ENCODE measurements at places on chromosomes 6 and 20.

DNA sequence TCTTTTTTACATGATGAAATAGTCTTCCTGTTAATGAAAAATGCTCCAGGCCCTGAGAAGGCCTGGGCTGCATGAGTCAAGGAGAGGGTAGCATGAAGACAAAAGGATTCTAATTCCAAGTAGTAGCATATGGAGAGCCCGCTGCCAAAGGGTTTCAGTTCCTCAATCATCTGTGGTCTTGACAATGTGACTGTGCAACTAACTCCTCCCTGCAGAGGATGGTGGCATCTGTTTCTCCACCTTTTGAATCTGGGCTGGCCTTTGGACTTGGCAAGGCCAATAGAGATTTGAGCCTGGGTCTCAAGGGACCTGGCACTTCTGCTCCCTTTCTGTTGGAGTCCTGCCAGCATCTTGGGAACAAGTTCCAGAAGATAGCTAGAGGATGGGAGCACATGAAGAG is 35.1 kb upstream of the ANKEF1 start:
- DNase-seq, result peak; percentile 9

- peak; percentile 33 for DNase-seq
Observed at GRCh38 chr6:11631008-11631407, 93.5 kb downstream of the TMEM170B start.

DNA sequence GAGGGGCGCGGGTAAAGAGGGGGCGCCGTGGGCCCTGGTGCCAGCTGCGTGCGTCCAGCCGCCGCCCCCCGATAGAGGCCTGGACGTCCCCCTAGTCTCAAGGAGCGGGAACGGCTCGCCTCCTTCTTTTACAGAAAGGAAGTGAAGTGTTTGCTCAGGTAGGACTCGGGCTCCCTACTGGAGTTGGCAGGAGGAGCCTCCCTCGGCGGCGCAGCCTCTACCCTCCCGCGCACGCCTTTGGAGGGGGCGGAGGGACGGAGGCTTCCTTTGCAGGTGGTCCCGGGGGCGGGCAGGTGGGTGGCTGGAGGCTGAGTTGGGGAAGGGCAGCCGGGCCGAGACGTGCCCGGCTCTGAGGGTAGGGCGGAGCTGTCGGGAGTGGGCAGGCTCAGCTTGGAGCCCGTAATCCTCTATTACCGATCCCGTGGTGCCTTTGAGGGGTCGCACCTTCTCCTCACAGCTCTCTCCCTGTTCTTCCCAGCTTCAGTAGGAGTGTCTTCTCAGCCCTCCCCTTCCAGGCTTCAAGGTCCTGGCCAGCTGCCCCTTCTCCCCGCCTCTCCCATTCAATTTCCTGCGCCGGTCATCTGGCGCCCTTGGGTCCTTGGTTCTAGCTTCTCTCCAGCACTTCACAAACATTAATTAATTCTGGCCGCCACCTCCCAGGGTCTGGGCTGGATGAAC is 728 bp downstream of the ITPR3 start:
- peak; percentile 76 for DNase-seq

- DNase-seq, result no peak
Observed at GRCh38 chr6:80173411-80173810, 66.9 kb downstream of the BCKDHB start.

DNA sequence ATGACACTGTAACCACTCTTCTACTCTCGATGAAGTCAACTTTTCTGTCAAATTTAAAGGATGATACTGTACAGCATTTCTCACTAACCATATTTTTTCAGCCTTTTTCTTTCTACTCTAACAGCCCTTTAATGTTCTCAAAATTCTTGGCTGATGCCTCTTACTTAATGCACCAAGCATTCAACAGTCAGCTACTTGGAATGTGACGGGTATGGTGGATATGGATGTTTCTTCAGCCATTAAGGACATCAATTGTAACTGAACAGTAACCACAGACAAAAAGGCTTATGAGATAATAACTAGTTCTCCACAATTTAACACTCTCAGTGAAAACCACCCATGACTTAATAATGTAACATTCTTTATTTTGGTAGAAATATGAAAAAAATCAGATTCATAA is 467.2 kb upstream of the ZNF337 start:
- DNase-seq, result no peak

- no peak for DNase-seq
Observed at GRCh38 chr6:98124171-98124570, 710.2 kb upstream of the POU3F2 start.

GRCh38 chr20:25020345-25020744 is 27.8 kb upstream of the APMAP start:
- no peak for DNase-seq

DNA sequence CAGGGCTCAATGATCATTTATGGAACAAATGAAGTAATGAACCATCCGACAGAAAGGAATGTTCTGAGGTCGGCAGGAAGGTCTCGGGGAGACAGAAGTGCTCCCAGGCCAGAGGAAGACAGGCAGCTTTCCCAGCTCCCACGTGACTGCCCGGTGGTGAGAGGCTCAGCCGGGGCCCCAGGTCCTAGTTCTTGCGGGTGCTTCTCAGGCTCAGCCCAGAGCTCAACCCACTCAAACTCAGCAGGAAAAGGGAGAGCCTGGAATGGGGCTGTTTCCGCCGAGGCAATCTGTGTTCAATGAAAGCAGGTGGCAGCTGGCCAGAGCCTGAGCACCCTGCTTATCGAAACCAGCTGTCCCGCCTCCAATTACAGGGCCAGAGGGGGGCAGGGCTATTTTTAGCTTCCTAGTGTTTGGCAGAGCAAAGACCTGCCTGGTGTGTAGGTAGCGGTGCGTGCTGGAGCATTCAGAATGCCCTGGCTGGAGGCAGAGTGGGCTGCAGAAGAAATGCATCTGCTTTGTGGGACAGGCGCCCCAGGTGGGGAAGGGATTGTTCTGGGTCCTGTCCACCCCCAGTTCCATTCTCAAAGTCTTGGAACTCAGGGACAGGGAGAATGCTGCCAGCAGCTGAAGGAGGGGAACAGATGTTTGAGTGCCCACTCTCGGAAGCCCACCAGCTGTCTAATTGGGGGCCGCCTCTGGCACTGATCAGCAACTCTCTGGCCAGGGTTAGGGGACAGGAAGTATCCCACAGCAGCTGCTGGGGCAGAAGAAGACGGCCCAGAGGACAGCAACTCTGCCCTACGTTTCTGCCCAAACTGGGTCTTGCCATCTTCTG is 145.1 kb downstream of the PREX1 start:
- DNase-seq, result peak; percentile 99

DNA sequence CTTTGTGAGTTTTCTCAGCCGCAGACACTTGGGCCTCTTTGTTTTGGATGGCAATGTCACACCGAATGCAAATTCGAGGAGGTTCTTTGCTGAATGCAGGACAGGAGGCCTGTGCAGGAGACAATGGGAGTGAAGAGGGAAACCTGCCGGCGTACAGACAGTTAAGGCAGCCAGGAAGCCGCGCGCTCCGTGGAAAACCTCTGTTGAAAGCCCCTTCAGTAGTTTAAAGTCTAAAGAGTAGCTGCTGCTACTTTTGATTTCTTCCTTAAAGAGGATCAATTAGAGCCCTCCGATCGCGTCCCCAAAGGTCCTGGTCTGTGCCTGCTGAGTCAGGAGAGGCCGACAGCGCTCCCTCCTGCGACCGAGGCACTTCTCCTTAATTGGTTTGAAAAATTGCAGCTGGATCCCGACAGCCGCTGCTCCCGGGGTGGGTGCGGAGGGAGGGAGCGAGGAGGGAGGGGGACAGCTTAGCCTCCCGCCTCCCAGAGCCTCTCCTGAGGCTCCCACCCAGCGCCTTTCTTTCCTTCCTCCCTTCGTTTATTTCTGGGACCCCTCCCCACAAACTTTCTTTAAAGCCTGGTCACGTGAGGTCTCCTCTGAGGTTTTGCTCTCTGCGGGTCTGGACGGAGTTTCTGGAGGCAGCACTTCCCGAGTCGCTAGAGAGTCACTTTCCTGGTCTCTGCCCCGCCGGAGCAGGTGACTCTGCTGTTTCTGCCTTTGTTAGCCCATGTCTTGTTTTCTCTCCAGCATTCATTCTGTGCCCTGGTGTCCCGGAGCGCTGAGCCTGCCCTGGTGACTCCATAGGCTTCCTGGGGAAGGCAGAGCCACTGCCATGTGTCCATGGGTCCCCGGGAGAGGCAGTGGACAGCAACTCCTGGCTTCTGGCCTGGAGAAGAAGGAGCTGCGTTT is 22.3 kb upstream of the RPP40 start:
- peak; percentile 79 for DNase-seq

DNA sequence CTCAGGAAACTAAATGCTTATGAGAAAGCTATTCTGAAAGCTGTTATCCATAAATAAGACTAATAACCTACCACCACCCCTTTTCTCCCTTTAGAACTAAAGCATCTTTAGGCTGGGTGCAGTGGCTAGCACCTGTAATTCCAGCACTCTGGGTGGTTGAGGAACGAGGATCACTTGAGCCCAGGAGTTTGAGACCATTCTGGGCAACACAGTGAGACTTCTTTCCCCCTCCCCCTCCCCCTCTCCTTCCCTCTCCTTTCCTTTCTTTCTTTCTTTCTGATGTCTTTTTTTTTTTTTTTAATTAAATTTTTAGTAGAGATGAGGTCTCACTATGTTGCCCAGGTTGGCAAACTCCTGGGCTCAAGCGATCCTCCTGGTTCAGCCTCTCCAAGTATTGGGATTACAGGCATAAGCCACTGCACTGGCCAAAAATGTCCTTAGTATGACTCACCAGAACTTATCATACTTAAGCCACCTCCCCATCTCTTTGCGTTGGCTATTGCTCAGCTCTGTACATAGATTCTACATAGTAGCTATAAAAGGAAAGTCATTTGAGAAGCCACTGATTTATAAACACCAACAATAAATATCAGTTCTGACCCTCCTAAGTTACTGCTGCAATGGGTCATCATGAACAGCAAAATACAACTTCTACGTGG is 54.8 kb upstream of the SPDEF start:
- no peak for DNase-seq

DNA sequence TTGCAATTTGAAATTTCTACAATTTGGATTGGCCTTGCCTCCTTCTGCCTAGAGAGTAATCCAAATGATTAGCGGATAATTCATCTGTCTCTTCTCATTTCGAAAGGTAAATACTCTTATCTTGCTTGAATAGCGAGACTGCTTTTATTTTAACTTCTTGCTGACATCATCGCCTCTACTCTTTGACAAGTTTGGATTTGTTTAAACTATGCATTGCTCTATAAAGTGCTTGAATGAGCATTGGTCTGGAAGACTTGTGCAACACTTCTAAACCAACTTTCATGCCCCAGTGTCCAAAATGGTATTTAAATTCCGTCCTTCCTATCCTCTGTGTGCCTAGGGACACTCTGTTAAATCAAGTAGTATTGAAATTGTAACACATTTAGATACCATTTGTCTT is 384.1 kb upstream of the SLC35B3 start:
- no peak for DNase-seq

GRCh38 chr6:82074556-82074955 is 173.0 kb downstream of the IBTK start:
- no peak for DNase-seq

DNA sequence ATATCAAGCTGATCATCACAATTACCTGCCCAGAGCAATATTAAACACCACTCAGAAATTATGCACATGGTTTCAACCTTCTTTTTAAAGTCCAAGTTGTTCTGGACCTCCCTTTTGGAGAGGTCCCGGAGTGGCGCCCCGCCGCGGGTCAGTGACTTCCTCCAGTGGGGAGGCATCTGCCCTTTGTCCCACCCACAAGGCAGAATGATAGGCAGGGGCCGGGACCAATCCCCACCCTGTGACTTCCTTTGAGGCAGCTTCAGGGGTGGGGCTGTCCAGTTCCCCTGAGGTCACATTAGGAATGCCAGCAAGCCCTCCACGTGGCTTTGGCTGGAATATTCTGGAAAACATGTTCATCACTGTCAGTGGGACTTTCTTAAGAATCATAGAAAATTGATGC is 207.0 kb downstream of the ANKRD60 start:
- DNase-seq, result peak; percentile 25

- DNase-seq, result peak; percentile 33
Observed at GRCh38 chr6:34243901-34244884, 4.6 kb downstream of the SMIM29 start.

DNA sequence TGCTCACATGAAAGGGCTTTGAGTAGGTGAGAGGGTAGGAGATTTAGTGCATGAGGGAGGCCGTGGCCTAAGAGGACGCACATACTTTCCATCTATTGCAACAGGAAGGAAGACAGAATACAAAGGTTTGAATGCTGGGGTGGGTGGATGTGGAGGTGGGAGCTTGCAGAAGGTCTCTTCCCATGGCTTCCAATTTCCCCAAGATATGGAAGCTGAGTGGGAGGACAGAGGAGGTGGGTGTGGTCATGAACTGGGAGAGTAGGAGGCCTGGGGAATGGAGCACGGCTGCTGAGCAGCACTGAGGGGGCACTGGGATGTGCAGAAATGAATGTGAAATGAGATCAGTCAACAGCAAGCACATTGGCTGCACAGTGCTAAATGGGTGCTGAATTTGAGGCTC is 70.3 kb downstream of the SCML4 start:
- no peak for DNase-seq

GRCh38 chr6:63672582-63673129 is 37.1 kb downstream of the PHF3 start:
- DNase-seq, result no peak

- DNase-seq, result peak; percentile 63
Observed at GRCh38 chr20:41249411-41250281, 67.9 kb downstream of the ZHX3 start.

DNA sequence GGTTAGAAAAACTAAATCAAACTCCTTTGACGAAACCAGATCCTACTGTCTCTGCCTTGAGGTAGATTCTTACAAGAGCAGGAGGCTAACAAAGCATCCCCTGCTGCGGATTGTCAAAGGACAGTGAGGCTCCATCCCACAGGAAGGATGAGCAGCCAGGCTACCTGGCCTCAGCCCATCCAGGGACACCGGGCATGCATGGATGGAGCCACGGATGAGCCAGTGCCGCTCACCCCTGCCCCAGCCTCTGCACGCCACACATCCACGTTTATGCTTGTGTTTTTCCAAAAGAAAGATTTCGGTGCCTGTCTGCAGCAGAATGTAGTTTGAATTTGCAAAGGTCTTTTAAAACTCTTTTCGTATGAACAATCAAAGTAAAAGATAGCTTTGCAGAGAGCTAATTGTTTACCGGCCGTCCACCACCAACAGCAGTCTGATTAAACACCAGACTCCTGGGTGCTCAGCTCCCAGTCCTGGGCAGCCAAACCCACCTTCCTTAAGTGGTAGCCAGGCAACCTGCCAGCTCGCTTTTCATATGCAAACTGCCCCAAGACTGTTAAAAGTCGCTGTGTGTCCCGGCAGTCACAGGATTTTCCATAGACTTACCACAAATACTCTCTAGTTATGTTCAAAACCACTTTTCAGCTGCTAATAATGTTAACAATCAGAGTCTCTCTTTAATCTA is 999 bp downstream of the THBS2 start:
- no peak for DNase-seq

- no peak for DNase-seq
Observed at GRCh38 chr20:56691325-56691998, 62.4 kb downstream of the TFAP2C start.

DNA sequence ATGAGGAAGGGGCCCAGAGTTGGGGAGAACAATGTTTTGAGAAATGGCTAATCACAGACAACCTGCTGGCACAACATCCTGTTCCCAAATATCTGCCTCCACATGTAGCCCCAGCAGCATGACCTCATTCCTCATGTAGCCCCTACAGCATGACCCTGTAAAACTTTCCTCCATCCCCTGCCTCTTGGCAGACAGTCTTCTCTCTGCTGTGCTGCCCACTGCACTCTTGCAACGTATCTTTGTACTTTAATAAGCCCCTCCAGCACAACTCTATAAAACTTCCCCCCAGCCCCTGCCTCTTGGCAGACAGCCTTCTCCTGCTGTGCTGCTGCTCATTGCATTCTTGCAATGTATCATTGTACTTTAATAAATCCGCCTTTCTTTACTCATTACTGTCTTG is 278.8 kb downstream of the HDGFL1 start:
- no peak for DNase-seq
